ACHN (cell line): ENCODE measurements at places on chromosomes 7 and 10.
A peak's percentile ranks its signal among the peaks of the same experiment; 100 is the strongest.

DNA sequence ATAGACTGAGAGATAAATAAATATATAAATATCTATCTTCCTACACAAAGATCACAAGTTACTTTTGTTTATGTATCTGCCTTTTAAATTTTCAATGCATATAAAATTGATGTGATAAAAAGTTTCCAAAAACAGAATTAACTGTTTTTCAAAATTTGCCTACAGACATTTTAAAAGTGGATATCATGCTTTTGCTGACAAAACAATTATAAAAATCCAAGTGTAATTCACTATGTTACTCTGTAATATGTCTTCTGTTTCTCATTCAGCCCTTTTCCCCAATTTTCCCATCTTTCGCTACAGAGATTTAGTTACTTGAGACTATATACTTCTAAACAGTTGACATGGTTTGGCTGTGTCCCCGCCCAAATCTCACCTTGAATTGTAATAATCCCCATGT, 37.7 kb downstream of the SLC25A13 start:
- no peak for DNase-seq

DNA sequence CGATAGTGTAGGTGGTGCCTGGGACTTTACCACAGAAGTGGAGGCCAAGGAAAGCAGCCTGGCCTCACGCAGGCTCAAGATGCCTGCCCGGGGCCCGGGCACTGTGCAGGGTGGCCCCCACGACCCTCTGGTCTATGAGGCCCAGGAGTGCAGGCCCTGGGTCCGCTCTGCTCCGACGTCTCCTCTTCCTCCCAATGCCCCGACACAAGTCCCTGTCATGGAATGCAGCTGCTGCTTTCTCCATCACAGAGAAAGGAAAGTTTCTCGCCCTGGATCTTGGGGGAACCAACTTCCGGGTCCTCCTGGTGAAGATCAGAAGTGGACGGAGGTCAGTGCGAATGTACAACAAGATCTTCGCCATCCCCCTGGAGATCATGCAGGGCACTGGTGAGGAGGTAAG, 28.3 kb upstream of the HK1 start:
- DNase-seq, result no peak

GRCh38 chr10:87691506-87692070, 31.9 kb downstream of the PAPSS2 start:
- DNase-seq, result no peak

DNA sequence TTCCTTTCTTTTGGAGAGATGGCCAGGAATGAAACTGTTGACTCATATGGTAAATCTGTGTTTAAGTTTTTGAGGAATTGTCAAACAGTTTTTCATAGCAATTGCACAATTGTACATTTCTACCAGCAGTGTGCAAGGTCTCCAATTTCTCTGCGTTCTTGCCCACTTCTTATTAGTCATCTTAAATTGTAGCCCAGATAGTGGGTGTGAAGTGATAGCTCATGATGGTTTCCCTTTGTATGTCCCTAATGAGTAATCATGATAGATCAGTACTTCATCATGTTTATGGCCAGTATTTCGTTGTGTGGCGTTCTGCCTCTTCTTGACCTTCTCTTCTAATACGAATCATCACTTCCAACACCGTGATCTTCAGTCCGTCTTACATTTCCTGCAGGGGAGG, 136.3 kb downstream of the DOCK1 start:
- no peak for DNase-seq

DNA sequence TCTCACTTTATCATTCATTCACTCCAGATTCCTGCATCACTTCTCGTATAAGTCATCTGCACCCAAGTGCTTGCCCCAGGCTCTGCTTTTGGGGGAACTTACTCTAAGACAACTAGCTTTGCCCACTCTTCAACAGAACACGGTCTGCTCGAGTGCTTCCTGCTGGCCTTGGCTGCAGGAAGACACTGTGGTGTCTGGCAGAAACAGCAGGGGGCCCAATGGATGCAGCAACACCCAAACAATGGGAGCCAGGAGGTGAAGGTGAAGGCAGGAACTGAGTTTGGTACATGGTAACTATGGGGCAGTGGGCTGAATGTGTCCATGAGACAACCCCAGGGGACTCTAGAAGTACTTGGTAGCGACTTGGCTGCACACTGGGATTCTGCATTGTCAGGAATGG, 344.0 kb downstream of the REEP3 start:
- no peak for DNase-seq

DNA sequence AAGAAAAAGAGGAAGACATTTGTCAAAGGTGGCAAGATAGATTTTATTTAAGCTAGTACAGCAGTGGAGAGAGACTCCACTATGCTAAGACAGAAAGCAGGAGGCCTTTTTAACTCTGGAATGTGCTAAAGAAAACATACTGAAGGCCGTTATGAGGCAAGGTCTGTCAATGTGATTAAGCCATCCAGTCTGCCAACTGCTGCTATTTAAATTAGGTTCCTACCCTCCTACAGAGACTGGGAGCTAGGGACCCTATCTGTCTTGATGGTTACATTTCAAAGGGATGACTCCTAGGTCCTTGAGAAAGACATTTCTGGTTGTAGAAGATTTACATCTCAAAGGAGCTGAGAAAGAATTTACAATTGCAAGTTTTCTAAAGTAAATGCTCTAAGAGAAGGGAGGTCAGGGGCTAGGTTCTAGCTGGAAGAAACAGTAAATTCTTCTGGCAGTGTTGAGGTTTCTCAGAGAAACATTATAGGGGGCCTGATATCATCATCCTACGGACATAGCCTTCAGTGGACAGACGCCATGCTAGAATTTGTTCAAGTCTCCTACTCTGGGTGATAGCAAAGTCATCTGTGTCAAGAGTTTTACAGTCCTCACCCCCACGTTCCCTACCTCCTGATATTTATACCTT, 211.6 kb downstream of the PHF14 start:
- no peak for DNase-seq

DNA sequence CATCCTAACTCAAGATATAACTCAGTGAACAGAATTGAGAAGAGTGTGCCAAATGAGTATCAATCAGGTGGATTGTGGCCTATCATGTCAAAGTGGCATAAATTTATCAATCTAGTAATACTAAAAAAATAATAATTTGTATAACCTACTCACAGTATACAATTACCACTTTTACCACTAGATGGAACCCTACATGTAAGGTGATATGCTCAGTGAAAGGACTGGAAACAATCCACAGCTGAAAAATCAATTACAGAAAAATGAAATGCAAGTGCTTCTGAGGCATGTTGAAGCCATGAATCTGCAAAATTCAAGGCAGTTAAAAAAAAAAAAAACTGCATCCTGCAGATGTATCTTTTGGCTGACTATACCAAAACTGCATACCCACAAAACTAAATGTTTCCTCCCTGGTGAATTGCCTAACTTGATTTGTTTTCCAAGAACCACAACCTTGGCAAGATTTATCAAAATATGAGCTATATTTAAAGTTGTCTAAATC, 13.9 kb downstream of the ARHGAP19 start:
- DNase-seq, result peak; percentile 67

- peak; percentile 96 for DNase-seq
Observed at GRCh38 chr10:15200626-15201025, 32.1 kb upstream of the NMT2 start.

DNA sequence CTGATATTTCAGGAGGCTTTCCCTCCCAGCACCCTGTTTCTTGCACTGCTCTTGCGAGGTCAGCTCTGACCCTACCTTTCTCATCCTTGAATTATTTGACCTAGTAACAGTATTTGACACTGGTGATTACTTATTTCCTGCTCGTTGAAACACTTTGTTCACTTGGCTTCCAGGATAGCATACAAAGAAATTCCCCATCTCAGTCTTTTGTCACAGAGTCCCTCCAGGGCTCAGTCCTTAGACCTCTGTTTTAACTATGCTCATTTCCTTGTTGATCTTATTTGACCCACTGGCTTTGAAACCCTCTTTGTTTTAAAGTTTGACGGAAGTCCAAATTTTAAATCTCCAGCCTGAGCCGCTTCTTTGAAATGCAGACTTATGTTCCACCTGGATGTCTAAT, 29.9 kb downstream of the BMPR1A start:
- no peak for DNase-seq

GRCh38 chr10:131198843-131199242, 112.7 kb downstream of the TCERG1L start:
- no peak for DNase-seq

DNA sequence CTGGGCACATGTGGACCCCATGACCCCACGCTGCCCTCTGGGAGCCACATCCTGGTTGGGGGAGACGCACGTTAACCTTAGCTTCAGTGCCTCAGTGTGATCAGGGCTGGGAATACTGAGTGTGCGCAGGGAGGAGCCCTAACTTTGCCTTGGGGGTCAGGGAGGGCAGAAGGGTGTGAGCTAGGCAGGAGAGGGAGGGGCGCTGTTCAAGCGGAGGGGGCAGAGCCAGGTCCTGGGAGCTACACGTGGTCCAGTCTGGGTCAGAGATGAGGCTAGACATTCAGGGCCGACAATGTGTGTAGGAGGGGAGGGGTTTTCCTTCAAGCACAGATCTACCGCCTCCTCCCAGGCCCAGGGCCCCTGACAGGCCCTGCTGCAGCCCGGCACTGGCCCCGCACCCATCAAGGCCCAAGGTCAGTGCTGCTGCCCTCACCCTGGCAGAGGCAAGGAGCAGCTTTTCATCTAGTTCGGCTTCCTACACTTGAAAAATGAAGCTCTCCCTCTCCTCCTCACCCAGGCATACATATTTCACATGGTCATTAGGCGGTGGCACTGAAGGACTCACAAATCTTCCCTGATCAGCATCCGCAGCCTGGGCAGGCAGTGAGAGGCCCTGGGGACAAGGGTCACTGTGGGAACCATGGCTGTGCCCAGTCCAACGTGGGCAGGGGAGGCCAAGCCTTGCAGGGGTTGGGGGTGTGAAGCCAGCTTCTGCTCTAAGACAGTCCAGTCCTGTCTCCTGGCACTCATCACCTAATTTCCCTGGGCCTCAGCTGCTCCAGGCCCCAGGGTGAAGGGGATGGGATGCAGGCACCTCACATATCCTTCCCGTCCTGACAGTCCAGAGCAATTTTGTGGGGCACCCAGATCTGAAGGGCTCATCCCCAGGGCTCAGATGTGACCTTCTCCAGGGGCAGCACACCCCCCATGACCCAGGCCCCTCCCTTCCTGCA, 47.3 kb downstream of the C10orf105 start:
- no peak for DNase-seq

DNA sequence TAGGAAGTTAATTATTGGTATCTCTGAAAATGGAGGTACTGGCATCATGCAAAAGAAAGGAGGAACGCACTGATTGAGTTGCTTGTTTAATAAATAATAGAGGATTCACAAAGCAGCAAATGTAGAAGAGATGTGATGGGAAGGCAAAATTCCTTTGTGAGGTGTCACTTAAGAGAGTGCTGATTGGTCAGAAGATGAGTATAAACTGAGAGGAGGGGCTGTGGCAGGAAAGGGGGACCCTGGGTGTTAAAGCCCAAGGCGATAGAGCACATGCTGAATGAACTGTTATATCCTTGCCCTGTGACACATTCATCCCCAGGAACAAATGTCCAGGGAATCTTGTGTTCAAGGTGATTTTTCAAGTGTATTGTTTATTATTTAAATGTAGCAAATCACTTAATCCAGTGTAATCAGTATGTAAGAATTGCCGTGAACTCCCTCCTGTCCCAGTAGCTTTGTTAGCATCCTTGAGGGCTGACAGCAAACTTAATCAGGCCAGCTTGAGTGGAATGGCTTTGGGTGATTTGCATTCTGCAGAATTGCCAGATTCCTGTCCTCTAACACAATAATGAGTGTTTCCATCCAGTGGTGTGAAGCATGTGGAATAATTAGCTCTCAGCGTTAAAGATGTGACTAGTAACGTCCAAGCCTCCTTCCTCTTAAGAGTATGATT, 111.9 kb downstream of the CHN2 start:
- DNase-seq, result peak; percentile 63

DNA sequence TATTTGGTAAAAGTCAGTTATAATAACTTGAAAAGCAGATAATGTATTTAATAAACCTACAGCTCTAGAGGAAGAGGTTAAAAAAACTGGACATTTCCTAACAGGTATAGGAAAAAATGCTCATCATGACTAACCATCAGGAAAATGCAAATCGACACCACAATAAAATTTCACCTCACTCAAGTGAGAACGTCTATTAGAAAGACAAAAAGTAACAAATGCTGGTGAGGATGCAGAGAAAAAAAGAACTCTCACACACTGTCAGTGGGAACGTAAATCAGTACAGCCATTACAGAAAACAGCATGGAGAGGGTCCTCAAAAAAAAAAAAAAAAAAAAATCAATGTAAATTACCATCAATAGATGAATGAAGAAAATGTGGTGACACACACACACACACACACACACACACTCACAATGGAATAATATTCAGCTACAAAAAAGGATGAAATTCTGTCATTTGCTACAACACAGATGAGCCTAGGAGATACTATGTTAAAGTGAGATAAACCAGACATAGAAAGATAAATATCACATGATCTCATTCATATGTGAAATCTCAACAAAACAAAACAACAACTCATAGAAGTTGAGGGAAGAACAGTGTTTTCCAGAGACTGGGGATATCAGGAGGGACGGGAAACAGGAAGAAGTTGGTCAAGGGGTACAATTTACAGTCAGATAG, 20.1 kb downstream of the EPC1 start:
- no peak for DNase-seq

DNA sequence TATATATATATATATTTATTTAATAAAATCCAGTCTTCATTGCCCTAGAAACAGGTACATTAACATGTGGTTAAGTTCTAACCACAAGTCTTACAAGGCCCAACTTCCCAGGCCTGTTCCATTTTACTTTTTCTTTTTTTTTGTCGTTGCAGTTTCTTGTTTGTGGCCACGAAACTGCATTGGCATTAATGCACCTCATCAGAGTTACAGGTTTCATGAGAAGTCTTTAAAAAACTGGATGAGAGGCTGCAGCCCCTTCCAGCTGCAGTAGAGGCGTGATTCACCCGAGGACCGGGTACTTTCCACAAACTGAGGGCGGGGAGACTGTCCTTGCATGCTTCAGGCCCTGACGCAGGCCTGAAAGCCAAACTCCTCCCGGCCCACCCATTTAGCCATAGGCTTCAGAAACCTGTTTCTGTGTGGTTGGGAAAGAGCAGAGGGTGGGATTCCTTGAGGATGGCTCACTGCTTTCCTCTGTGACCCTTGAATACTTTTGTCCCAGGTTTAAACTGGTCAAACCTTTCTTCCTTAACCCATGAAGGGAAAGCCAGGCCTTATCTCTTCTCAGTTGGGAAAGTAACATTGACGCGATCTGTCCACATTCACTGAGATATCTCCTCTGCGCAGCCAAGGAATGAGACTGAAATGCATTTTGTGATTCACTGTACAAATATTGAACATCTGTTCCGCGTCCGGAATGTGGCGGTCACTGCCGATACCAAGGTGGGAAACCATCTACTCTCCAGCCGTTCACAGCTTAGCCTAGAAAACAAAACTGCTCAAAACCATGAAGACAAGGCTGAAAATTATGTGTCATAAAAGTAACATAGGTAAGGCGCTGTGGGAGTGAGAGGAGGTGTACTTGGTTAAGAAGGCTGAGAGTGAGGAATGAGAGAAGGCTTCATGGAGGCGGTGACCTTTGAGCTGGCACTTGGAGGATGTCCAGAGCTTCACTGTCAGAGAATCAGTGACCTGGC, 311.7 kb downstream of the GATA3 start:
- no peak for DNase-seq
